Muscle of arm (tissue), 14 donors: ENCODE measurements at places on chromosomes 7 and 10. TPM values are rescaled to one million over a fixed set of nuclear protein-coding genes. Genes with fewer than 3 reads are reported as not detected.
A peak's percentile ranks its signal among the peaks of the same experiment; 100 is the strongest.

DNA sequence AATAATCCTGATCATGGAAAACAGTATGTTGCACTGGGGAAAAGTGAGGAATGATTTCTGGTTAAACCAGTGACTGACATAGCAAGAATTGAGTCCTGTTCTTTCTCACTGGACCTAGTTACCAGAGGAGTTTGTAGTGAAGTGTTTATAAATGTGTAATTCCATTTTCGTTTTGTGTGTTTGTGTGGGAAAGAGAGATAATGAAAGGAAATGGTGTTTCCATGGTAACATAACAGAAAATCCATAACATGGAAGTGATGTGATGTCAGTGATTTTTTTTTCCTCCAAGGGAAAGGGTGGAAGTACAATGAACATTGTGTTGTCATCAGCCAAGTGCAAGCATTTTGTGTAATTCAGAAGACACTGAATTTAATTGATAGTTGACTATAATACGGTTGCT lies 283.9 kb downstream of the PLXDC2 start:
- peak; percentile 74 for DNase-seq

DNA sequence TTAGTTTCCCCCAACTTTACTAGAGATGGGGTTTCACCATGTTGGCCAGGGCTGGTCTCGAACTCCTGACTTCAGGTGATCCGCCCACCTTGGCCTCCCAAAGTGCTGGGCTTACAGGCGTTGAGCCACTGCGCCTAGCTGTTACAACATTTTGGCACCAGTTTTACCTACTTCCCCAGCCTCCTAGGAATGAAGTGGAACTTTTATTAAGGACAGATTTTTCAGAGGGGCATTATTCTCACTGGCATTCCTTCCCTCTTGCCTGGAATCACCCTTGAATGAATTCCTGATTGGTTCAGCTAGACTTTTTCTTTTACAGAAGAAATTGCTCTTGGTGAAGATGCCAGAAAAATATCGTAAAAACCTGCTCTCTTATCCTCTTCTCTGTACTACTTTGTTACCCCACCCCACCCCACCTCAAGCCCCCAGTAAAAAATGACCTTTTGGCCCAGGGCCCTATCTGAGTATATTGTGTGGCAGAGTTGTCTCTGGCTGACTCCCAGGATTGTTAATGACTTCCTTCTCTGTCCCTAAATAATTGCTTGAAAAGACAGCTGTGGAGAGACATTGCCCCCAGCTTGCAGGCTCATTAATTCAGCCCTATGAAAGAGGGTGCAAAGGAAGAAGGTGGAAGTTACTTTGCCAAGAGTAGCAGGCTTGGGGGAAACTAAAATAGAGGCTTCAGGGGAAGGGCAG lies 189.6 kb downstream of the AUTS2 start:
- DNase-seq = no peak

PAX4 gene
- not detected for polyA plus RNA-seq

DNA sequence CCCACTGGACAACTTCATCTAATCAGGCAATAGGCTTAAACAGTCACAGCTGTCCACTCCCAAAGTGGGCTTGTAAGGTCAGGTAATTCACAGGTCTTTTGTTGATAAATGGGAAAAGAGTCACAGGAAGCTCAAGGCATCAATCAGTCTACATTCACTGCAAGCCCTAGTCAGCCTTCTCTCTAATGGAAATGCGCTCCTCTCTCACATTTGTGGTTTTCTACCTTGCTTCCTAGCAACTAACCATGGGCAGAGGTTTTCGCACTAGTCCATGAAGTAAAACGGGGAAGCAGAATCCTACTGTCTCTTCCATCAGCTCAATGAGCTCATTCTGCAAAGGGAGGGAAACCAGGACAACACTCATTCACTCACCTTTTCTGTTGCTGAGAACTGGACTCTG lies 53.5 kb upstream of the APBB1IP start:
- no peak for DNase-seq

NODAL gene
- polyA plus RNA-seq = 0.78 TPM

SLC39A12 gene
- polyA plus RNA-seq = not detected

DNA sequence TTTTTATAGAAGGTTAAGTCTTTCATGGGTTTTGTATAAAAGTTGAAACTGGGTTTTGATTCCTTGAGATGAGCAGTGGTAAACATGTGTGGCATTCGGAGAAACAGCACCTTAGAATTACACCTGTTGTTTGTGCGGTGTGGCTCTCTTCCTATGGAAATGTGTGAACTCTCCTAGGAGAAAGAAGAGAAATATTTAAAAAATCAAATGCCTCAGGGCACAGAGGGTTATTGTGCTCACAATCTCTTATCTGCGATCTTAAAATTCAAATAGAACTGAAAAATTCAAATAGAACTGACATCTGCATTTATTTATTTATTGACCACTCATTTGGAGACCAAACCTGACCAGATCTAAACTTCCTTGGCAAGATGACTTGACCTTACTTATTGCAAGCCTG lies 18.1 kb upstream of the NRP1 start:
- DNase-seq = no peak

TBC1D12 gene
- 8.2 TPM for polyA plus RNA-seq

GDF2 gene
- polyA plus RNA-seq = not detected

DNA sequence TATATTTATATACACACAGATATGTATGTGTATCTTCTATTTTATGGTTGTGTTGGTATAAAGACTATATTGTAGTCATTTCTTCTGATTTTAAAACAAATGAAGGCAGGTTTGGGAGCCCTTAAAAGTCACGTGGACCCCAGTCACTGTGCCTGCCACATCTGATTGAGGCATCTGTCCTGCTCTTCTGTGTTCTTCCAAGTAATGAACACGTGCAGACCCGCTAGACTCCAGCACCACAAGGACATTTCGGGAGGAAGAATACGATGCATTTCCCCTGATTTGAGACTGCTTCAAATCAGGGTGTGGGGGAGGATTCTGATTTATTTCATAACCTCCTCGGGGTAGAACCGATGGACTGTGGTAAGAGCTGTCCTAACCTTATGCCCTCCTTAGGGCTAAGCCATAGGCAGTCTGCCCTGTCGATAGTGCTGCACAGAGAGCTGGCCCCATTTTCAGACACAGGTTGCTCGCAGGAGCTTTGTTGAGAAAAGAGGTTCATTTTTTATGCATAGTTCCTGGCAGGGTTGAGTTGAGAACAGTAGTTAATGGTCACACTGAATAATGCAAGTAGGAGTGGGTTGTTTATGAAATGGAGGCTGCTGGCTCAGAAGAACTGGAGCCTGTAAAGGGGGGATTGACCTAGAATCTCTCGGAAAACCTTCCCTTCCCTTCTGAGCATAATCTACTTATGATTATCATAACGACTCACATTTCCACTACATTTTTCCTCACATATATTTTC lies 55.0 kb upstream of the C10orf120 start:
- no peak for DNase-seq

PTPRE gene
- polyA plus RNA-seq = 7.2 TPM

DNA sequence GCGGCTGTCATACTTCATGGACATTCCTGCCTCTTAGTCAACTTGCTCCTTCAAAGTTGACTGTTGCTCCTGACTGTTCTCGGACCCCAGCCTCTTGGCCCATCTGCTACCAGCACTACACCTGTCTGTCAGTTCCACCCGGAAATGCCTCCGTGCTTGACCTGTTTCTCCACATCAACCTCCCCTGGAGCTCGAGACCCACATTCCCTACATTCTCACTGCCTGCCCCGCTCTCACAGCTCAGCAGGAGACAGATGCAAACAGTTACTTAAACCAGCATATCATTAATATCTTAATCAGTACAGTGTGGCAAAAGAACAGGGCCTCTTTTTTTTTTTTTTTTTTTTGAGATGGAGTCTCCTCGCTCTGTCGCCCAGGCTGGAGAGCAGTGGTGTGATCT lies 174.3 kb downstream of the NRP1 start:
- no peak for DNase-seq

- no peak for DNase-seq
These were observed 42.3 kb upstream of the PRKG1 start for GRCh38 chr10:51031950-51032349.

DNA sequence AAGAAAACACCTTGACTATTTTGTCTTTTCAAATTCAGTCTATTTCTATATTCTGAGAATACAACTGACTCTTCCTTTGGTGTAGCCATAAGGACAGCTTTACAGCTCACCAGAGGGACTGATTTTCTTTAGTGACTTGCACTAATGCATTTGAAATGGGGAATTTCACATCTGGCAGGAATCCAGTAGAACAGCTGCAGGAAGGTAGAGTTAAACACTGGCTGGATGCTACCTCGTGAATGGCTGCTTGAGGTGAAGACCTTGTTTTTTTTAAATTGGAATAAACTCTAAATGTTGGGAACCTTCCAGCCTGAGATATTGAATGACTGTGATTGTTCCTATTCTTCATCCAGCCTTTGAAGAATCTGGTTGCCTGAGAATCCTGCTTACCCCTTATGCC lies 139.5 kb upstream of the STK17A start:
- peak; percentile 33 for DNase-seq

GRCh38 chr10:80187465-80188409 lies 17.6 kb downstream of the ANXA11 start:
- no peak for DNase-seq

CC2D2B gene
- 0.54 TPM for polyA plus RNA-seq

AMPH gene
- not detected for polyA plus RNA-seq

- no peak for DNase-seq
These were observed 202.5 kb upstream of the AHR start for GRCh38 chr7:17095931-17096330.

DNA sequence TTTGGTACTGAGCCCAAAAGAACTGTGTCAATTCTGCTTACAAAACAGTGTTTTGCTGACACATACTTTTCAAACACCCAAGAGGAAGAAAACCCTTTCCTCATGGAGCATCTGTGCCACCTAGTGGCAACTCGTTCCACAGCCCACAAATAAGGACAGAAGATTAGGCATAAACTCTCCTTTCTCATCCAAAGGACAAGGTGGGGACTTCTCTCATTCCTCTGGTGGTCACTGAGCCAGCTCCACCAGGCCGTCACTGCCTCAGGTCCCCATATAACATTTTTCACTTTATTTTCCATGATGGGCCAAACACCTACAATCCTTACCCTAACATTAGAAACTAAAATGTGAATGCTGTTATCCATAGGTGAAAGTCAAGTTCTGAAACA lies 76.9 kb downstream of the RNF216 start:
- peak; percentile 90 for DNase-seq

FAM25C gene
- polyA plus RNA-seq = not detected

DNA sequence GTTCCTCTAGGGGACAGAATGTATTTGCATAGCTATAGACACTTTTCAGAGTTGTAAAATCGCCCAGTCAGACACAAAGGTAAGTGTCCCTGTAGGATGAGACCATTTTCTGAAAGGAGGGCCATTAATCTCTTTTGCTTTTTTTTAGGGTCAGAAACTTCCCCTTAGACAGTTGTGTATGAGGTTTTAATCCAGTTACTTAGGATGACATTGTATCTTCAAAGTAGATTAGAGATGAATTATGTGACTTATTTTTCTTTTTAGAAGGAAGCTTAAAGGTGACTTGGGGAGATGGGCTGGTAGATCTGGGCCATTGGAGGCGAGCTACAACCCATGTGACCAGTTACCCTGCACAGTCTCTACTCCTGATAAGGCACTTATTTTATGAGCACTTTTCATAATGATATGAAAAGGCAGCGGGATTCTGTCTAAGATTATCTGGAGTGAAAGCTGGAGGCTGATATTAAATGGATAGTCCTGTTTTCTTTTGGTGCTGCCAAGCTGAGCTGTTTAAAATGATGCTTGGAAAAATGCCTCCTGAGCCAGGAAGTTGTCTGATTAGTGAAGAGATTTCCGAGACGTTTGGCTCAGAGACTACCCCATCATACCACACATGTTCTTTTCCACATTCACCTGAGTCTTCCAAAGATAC lies 264.3 kb downstream of the AUTS2 start:
- peak; percentile 17 for DNase-seq

DNA sequence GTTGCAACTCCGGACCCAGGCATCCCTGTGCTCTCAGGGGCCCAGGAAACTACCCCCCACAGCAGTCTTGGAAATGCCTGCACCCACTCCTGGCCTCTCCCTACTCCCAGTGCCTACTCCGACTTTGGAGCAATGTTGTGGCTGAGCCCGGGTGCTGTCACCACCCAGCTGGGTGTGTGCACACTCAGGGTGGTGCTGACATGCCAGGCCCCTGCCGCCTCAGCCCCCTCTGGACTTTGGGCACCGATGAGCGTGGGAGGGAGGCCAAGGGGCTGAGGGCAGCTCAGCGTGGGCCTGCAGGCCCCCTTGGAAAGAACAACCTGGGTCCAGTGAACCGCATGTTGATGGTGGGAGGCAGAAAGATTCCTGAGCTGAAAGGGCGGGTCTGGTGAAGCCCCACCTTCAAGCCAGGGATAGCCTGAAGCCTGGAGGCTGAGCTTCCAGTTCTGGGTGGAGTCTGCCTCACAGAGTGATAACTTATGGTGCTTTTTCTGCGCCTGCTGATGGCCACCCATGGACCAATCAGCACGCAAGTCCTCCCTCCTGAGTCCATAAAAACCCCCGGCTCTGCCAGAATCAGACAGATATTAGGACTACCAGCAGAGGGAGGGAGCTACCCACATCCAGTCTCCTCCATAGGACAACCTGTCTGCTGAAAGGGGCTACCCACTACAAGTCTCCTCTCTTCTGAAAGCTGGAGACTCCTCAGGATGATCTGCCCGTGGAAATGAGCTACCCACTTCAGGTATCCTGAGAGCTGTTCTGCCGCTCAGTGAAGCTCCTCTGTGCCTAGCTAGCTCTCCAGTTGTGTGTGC lies 380.4 kb upstream of the SORCS1 start:
- DNase-seq = no peak

GRCh38 chr7:4113976-4114375 lies 568.1 kb upstream of the FOXK1 start:
- DNase-seq = no peak

- DNase-seq = peak; percentile 48
These were observed 5.7 kb upstream of the GOT1 start for GRCh38 chr10:99435986-99436638.

DNA sequence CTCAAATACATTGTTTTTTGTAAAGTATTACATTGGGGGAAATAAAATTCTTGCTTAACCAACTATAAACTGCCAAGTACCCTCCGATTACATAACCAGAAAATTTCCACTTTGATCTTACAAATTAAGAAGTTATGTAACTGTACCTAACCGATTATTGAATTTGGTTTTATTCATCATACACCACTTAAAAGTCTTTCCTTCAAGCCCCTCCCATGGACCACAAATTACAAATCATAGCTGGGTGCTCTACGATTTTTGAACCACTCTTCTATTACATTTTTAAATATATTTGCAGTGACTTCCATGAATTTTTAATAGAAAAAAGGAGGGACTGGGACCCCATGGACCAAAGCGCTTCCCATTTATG lies 630 bp downstream of the ZNF680 start:
- no peak for DNase-seq

LIPK gene
- polyA plus RNA-seq = not detected

ZNF117 gene
- 13.4 TPM for polyA plus RNA-seq

- no peak for DNase-seq
These were observed 69.8 kb downstream of the CDK6 start for GRCh38 chr7:92766461-92767003.

DNA sequence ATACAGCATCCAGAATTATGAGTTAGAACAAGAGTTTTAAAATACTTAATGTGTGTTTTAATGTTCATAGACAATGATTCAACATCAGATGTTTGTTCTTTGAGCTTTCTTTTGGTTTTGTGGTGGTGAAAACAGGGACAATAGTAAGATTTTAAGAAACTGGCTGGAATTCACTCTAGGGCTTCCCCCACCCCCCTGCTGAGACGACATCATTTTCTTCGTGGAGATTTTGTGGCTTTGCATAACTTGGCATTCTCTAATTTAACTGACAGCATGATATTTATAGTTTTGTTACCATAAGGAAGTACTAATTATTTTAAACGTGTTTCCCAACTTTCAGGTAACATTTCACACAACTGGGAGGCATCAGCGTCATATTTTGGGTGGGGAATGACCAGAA lies 184.1 kb downstream of the BICC1 start:
- no peak for DNase-seq

HYAL4 gene
- not detected for polyA plus RNA-seq

GRCh38 chr10:7092603-7093002 lies 318.2 kb downstream of the SFMBT2 start:
- DNase-seq = no peak
